AG10803 (cell line): ENCODE measurements at places on chromosomes 12 and 14.

DNA sequence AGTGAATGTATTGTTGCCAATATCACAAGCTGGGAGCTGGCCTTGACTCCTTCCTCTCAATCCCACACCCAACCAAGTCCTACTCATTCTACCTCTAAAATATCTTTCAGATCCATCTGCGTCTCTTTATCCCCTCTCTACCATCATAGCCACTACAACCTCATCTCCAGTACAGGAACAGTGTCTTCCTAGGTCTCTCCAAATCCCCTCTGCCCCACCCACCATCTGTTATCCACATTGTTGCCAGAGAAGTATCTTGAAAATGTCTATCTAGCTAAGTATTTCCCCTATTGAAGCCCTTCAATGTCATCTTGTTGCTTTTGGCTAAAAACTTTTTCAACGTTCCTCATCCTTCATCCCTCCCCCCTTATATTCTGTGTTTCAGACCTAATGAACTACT lies 244.7 kb downstream of the C12orf75 start:
- DNase-seq: no peak

GRCh38 chr14:35934499-35934898 lies 108.4 kb downstream of the BRMS1L start:
- no peak for DNase-seq

- peak; percentile 91 for DNase-seq
Observed at GRCh38 chr12:76455582-76456345, 103.8 kb downstream of the OSBPL8 start.

- DNase-seq: no peak
Observed at GRCh38 chr12:23536293-23536692, 413.2 kb downstream of the SOX5 start.

- no peak for DNase-seq
Observed at GRCh38 chr12:89732522-89732921, 23.9 kb upstream of the ATP2B1 start.

DNA sequence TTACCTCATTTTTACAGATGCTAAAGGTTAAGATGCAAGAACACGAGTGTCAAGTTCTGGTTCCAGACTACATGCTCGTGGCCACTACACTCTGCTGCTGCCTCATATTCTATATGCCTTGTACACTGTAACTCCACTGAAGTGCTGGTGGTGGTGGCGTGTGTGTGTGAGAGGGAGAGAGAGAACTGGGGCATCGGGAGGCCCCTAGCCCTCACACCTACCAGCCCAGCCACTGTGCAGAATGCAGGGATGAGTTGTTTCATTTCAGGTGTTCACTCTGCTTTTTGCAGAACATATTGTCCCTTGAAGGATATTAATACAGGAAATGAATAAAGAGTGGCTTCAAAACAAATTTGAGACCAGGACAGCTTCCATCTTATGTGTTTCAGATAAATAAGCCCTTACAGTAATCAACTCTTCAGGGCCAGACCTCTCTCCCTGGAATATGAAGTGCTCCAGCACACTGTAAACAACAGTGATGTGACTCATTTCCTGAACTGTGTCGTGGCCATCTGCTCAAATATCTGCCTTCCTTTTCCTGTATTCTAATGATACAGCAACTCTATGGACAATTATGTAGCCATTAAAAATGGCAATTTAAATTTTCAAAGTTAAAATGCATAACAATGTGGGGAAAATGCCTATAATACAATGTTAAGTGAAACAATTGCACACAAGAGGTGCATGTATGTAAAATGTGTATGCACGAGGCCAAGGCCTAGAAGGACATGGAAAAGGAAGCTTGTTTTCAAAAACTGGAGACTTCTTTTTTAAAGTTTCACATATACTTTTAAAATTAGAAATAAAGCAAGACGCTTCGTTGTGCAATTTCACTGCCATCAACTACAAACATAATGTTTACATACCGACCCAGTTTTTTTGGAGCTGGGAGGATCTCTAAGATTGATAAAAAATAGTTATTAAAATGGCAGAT lies 215.4 kb downstream of the PELI2 start:
- peak; percentile 68 for DNase-seq

DNA sequence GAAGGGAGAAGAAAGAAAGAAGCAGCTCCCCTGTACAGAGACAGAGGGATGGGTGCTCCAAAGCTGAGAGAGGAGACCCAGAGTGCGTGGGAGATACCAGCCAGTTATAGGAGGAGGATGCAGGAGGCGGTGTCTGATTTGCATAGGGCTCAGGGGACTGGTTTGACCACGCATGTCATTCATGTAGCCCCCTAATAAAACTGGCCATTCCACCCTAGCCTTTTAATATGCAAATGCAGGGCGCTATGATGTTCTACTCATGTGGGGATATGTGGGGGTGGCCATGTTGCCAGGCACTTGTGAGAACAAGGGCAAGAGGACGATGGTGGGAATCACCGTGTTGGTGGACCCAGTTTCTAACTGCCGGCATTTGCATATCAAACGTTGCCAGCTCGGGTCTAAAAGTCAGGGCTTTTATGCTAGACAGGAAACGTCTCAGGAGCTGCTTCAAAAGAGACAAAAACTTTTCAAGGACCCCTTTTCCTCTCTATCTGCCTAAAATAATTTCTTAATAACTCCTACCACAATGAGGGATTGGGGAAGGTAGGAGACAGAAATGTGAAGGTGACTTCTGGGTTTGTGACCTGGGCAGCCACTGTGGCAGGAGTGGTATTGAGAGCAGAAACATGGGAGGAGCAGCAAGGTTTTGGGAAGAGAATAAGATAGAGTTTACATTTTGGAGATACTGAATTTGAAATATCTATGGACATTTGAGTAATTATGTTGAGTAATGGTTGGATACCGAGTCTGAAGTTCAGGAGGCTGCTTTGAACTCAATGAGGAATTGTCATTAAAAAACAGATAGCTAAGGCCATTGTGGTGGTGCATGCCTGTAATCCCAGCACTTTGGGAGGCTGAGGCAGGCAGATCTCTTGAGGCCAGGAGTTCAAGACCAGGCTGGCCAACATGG lies 2.2 kb upstream of the ATXN3 start:
- DNase-seq: no peak

GRCh38 chr12:84596266-84596665 lies 316.3 kb downstream of the SLC6A15 start:
- DNase-seq: no peak

DNA sequence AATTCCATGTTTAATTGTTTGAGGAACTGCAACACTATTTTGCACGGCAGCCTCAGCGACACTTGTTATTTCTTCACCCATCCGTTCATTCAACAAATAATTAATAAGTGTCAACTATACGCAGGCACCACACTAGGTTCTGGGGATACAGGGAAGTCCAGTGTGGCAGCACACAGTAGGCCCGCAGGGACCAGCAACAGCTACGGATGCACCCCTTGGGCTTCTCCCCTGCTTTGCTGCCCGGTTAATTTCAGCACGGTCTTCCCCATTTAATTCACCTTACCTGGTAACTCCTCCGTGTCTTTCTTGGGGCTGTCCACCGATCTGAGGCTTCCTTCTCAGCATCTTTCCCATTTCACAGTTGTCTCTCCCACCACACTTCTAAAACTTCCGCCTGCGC lies 48.3 kb downstream of the ZFP36L1 start:
- DNase-seq: no peak

DNA sequence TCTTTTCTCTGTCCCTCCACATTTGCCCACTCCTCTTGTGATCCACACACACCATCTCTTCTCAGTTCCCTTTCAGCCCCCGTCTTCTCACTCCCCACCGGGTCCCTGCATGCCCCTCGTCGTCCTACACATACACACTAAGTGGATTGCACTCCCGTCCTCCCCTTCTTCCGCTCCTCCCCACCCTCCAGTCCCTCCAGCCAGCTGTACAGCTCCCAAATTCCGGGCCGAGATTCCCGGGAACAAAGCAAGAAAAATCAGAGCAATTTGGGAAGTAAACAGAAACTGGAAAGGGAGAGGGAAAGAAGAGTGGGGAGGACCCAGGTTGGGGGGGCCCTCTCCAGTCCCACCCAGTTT lies 282 bp upstream of the IGFBP6 start:
- DNase-seq: peak; percentile 40

DNA sequence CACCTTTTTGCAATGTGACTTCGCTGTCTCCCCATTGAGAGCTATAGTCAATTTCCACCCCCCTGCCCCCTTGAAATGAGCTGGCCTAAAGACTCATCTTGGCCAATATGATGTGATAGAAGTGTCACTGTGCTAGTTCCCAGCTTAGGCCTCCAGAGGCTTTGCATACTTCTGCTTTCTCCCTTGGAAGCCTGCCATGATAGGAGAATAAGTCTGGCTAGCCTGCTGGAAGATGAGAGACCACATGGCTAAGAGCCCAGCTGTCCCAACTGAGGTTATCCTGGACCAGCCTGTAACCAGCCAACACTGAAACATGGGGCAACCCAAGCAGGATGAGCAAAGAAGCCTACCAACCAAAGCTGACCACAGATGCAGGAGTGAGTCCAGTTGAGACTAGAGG lies 196.9 kb downstream of the GRIN2B start:
- DNase-seq: peak; percentile 2

- no peak for DNase-seq
Observed at GRCh38 chr14:21093769-21094681, 4.4 kb downstream of the ZNF219 start.

GRCh38 chr12:47160316-47161244 lies 80.8 kb upstream of the AMIGO2 start:
- DNase-seq: no peak

DNA sequence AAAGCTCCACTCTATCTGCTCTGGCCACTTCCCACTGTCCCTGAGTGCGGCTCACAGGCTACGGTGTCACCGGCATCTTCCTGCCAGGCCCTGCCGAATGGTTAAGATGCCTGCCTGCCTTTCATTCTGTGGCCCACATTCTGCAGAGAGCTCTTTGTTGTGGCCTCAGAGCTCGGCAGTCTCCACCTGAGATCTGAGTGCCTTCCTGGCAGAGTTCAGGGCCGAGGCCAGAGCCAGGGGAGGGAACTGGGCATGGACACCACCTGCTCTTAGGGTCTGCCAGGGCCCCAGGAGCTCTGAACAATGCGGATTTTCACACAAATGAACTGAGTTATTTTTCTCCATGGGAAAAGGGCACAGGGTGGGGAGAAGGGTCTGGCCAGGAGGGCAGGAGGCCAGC lies 127.2 kb downstream of the RBM19 start:
- DNase-seq: no peak

DNA sequence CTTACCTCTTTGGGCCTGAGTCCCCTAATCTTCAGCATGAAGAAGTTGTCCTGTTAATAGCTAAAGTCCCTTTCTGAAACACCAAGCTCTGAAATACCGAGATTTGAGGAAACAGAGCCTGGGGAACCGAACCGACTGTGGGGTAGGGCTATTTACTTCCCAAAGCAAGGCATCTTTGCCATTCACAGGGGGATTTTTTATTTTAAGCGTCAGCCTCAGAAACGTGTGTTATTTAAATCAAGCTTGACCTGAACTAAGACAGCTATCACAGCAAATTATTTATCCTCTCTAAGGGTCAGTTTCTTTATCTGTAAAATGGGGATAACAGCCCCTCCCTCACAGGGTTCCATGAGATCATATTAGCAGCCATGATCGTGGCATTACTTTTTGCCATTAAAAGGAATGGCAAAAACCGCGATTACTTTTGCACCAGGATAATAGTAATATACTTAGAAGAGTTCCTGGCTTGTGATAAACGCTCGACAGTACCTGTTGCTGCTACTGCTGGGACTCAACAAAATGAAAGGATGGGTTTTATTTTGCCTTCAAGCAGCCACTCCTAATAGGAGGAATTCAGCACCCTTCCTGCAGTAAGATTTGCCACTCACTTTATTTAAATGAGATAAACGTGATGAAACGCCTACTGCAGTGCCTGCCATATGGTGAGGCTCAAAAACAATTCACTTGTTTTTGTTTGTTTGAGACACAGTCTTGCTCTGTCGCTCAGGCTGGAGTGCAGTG lies 1.3 kb upstream of the CORO1C start:
- no peak for DNase-seq

DNA sequence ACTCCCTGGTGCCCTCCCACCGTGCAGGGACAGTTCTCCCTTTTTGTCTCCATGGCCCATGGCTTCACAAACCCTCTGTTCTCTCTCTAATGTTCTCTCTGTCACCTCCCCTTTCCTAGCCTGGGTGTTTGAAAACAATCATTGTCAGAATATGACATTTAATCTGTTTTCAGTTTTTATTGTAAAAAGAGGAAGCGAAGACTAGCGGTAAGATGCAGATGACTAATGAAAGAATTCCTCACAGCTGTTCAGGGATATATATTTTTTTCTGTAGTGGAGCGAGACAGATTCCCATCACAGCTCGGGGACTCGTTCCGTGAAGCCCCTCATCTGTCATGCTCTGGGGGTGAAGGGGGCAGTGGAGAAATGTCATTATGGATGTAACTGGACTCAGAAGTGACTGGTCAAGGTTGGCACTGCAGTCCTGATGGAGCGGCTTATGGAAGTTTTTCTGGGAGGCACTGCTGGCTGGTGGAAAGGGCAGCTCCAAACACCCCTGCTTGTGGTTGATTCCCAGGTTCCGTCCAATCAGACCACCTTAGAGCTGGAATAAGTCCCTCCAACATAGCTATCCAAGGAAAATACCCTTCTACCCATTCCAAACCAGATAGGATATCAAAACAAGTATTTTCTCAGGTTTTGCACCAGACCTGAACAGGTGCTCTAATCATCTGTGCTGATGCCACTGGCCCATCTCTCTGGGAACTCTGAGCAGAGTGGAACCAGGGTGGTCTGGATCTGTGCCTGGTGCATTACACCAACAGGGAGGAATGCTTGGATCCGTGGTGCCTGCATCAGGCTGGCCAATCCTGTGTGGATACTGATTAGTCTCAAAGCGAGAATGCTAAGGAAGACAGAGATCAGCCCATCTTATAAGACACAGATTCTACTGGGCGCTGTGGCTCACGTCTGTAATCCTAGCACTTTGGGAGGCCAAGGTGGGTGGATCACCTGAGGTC lies 84.7 kb downstream of the GPATCH2L start:
- DNase-seq: peak; percentile 20

DNA sequence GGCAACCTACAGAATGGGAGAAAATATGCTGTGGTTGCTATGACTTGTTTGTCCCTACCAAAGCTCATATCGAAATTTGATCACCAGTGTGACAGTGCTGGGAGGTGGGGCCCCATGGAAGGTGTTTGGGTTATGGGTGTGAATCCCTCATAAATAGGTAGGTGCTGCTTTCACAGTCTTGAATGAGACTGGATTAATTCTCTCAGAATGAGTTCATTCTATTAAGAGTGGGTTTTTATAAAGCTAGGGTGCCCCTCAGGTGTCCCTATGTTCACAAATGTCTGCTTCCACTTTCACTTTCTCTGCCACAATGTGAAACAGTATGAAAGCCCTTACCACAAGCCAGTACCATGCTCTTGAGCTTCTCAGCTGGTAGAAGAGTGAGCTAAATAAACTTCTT lies 133.5 kb downstream of the CPNE8 start:
- no peak for DNase-seq

DNA sequence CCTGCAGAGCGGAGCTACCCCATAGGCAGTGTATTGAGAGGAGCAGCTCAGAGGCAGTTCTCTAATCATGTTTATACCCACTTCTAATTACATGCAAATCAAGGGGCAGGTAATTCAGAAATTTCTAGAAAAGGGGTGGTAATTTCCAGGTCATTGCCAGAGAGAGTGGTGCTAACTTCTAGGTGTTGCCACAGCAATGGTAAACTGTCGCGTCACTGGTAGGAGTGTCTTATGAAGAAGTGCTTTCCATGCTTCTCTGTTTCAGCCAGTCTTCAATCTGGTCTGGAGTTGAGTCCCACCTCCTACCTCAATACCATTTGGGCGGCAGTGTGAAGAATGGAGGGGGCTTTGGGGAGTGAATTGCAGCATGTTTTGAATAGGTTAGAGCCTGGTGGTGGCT lies 8.5 kb upstream of the AMN1 start:
- no peak for DNase-seq

- peak; percentile 79 for DNase-seq
Observed at GRCh38 chr14:45249856-45250575, 3.0 kb downstream of the MIS18BP1 start.
